ENCODE measurements at places on chromosomes 13 and 19.
A peak's percentile ranks its signal among the peaks of the same experiment; 100 is the strongest.

DNA sequence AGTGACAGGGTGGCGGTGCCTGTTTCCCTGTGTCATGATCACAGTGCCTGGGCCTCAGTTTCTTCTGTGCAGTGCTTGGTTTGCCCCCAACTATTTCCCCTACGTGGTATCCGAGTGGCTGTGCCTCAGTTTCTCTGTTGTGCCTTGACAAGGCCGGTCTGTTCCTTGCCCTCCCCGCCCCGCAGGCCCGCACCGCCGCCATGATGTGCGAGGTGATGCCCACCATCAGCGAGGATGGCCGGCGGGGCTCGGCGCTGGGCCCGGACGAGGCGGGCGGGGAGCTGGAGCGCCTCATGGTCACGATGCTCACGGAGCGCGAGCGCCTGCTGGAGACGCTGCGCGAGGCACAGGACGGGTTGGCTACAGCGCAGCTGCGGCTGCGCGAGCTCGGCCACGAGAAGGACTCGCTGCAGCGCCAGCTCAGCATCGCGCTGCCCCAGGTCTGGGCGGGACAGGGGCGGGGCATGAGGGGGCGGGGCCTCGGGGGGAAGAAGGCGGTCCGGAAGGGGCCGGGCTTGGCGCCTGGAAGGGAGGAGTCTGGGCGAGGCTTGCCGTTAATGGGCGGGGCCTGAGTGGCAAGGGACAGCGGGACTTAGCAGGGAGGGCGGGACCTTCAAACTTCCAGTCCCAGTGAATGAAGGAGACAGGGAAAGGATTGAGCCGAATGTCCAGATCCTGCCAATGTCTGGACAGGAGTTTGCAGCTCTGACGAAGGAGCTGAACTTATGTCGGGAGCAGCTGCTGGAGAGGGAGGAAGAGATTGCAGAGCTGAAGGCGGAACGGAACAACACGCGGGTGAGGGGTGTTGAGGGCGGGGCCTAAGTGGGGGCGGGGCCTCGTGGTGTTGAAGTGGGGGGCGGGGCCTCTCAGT, 8.6 kb downstream of the PPFIA3 start:
- DNase-seq: peak; percentile 98

- DNase-seq: no peak
Observed at GRCh38 chr19:17165715-17166114, 49.4 kb upstream of the USE1 start.

DNA sequence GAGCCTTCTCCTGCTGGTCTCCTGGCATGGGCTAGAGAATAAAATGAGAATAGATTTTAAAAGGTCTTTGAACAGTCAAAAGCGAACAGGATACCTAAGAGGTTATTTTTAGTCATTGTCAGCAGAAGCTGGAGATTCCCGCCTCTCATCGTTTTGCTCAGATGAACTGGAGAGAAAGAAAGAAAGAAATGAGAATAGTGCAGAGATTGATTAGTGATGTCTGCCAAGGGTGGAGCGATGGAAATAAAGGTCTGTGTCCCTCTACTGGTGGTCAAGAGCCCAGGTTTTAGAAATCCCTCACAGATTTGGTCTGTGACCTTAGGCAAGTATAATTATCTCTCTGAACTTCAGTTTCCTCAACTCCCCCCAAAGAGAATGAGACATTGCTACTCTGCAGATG, 5.3 kb downstream of the NCAN start:
- DNase-seq: no peak

DNA sequence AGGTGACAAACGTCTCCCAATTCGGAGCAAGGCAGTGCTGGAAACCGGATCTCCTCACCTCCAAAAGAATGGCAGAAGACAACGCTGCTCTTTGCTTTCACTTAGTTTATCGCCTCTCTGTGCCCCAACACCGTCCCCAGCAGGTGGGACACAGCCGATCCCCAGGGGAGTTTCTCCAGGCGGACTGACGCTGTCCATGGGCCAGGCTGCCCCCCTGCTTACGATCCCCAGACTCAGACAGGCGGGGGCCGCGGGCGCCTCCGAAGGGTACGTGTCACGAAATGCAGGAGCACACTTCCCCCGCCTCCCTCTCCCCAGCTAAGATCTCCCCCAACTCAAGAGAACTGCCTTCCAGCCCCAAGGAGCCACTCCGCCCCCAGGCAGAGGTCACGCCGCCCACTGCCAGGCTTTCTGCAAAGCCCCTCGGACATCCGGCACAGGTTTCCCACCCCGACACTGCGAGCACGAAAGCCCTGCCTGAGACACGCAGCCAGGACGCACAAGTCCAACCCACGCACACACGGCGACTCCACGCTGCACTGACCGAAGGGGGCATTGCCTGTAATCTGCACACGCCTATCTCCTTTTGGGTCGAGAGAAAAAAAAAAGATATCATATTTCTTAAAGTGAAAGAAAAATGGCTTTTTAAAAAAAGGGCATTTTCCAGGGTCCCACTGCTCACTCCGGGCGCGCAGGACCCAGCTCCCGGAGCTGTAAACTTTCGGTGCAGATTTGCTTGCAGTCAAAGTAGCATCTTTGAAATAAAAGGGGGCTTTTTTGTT, 2.0 kb downstream of the SPRY2 start:
- peak; percentile 70 for DNase-seq

DNA sequence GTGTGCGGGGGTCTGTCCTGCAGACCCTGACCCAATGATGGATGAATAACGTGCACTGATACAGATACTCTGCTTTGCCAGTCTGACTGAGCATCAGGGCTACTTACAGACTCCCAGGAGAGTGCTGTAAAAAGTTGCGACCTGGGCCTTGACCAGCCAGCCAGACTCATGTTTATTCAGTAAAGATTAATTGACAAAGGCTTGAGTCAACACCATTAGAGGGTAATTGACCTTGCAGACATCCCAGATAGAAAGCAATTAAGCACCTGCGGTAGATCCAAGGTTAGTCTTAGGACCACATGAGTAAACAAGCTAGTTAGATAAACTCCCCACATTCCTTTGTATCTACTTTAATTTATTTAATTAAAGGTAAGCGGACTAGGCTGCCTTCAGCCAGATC, 10.4 kb downstream of the NUDT19 start:
- DNase-seq: no peak

- DNase-seq: no peak
Observed at GRCh38 chr13:110262508-110263291, 44.3 kb downstream of the COL4A1 start.

GRCh38 chr19:36009633-36010379, 1.2 kb upstream of the SYNE4 start:
- DNase-seq: no peak

DNA sequence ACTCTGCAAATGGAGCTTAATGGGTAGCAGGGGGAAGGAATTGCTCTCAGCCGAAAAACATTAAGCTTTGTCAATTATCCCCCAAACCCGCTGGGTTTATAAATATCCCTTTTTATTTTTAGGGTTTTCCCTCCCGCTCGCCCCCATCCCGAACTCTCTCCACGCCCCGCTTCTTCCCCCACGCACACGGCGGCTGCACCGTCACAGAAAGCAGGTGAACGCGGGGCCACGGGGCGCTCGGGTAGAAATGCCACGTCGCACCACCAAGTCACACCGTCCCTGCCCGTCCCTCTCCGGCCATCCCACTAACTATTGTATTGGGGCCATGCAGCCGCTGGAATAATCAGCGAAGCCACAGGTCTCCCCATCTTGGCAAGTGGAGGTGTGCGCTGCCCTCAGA, 3.5 kb downstream of the PTPRS start:
- no peak for DNase-seq

DNA sequence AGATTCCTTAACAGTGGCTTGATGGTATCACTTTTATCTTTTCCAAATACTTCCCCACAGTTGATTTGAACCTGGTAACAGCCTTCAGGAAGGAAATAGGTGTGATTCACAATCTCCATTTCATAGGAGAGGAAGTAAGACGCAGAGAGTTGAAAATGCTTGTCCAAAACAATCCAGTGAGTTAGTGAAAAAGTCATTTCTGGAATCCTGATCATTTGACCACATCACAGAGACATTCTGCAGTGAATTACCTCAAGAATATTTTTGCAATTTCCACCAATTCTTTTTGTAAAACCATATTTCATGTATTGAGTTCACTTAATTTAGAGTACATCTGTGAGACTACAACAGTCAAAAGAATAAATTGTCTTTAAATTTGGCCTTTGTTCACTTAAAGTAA, 292.8 kb downstream of the DCLK1 start:
- DNase-seq: no peak

DNA sequence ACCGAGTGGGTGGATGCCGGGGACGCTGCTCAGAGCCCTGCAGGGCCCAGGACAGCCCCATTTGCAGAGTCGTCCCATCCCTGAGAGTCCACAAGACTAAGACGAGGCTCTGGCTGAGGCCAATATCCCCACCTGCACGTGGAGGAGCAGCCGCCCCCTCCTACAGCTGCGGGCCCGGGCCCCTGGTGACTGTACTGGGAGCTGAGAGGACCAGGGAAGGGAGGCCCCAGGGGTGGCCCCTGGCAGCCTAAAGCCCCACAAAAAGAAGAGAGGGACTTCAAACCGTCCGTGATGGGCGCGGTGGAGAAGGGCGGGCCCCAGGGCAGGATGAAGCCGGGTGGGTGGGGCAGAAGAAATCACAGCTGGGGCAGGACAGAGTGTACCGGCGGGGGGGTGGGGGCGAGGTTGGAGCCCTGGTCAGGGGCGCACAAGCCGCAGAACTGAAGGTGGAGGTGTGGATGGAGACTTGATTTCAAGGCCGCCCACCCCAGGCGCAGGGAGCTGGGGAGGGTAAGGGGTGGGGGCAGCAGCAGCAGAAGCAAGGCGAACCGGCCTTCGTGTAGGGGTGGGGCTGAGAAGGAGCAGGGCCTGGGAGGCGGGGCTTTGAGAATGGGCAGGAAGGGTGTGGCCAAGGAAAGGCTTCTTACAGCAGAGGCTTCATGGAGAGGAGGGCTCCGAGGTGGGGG, 12.9 kb downstream of the CFD start:
- DNase-seq: peak; percentile 76

DNA sequence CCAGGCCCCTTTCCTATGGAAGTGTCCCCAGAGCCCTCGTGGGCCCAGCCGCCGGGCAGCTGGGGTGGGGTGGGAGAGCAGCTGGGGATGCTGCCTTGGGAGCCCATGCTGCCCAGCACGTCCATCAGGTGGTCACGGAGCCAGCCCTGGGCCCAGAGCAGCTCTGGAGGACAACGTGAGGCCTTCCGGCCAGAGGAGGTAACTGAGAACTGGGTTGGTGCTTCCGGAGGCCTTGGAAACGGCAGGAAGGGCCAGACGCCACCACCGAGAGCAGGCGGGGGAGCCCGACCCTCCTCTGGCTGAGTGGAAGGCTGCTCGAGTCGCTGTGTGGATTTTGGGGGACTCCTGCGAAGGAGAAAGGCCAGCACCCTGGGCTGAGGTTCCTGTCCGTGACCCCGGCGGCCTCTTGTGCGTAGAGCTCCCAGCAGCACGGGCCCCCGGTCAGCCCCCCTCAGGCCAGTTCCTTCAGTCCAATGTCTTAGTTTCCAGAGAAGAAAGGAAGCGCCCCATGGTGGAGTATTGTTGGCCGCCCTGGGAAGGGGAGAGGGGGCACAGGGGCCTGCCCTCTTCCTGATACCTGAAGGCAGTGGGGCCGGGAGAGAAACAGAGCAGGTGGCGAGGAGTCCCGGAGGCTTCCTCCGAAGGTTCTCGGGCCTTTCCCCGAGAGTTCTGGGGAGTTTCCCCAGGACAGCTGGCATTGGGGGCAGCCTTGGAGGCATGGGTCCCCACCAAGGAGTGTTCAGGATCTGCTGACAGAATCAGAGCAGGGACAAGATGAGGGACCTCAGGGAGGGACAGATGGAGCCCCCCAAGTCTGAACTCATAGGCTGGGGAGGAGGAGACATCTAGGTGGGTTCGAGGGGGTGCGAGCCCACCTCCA, 68.8 kb downstream of the MLLT1 start:
- no peak for DNase-seq

DNA sequence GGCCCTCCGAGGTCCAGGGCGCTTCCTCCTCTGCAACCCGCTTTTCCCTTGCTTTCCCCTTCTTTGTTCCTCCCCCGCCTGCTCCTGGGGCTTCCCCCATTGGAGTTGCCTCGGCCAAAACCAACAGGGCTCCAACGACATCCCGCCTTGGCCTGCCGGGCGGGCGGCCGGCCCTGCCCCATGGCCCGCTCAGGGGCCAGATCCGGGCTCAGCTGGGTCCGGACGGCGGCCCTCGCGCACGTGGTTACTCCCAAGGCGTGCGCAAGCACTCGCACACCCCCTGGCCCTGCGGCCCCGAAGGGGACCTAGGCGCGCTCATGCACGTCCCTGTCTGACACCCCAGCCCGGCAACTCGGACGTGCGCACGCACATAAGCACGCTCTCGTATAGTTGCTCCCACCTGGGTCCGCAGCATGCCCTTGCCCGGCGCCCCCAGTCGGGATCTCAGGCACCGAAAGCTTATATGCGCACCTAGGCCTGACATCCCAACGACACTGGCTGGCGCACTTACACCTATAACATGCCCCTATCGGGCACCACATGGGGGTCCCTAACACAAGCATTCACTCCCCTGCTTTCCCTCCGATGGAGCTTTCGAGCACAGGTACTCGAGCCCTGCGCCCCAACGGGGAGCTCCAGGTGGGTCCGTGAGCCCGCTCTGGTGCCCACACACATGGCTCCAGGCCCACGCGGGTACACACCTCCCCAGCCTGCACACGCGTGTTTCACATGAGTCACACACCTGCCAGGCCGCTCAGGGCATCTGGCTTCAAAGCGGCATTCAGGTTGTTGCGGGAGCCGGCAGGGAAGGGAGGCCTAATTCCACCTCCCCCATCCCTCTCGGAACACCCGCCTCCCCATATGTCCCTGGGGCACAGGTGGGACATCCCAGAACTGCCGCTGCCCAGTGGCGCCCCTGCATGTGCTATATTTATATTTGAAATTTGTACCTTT, 15.0 kb downstream of the NFIX start:
- no peak for DNase-seq

DNA sequence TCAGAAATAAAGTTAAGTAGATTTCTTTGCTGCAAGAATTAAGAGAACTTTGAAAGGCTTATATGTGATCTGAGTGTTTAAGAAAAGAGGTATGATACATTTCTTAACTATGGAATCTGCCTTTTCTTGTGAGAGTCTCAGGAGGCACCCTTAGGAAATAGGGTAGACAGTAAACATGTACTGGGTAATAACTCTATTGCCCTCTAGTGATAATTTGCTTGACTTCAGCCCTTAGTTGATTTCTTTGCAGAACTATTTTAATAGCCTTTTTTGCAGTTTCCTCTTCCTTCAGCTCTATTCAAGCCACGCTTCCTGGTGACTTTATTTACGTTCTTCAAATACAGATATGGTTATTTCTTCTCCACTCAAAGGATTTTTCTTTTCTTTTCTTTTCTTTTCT, 37.0 kb upstream of the CCNA1 start:
- DNase-seq: peak; percentile 21

DNA sequence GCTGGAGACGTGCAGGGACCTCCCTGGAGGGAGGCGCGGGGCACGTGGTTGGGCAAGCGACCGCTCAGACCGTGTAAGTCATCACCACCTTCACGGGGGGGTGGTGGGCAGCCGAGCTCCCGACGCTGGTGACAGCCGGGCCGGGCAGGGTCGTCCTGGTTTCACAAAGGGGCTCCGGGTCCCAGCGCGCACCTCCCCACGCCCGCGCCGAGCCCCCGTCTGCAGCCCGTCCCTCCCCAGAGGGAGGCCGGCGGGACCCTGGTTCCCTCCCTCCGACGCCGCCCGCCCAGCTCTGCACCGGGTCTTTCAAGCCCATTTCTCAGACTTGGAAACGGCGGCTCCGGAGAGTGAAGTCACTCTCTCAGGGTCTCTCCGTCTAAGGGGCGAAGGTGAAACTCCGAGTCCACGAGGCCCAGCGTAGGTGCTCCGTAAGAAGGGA, 729 bp upstream of the ARID3A start:
- no peak for DNase-seq
